Amygdala (tissue), 56 donors: ENCODE measurements at places on chromosomes 7 and 10.

DNA sequence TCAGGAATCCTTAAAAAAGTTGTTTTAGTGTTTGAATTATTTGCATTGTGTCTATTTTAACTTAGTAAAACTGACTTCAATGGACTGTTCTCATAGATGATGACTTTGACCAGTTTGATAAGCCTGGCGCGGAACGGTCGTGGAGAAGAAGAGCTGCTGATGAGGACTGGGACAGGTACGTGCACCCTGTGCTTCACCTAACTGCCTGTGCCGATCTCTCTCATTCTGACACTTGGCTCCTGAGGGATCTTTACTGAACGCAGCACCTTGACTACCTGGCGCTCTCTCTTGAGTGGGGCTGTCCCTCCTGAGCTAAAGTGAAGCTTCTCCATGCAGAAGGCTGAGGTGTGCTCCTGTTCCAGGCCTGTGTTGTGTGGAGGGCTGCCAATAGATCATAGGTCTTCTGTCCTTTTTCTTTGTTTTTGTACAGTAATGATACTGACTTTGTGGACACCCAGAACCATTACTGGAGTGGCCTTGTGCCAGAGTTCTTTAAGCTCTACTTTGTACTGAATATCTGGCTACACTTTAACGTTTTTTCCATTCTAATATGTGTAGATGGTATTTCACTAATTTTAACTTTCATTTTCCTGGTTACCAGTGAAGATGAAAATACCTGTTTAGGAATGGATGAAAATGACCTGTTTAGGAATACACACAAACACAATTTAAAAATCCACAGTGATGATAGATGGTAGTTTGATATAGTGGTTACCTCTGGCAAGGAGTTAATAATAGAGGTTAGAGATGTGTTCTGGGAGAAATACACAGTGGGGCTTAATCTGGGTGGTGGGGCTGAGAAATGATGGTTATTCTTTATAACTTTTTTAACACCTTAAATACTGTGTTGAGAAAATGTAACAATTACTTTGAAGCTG, 20.9 kb downstream of the RBM33 start:
- DNase-seq, result no peak

- DNase-seq, result peak; percentile 24
These were observed 220.3 kb upstream of the STK17A start for GRCh38 chr7:43362652-43363034.

- DNase-seq, result no peak
These were observed 17.0 kb upstream of the TTYH3 start for GRCh38 chr7:2614631-2615330.

DNA sequence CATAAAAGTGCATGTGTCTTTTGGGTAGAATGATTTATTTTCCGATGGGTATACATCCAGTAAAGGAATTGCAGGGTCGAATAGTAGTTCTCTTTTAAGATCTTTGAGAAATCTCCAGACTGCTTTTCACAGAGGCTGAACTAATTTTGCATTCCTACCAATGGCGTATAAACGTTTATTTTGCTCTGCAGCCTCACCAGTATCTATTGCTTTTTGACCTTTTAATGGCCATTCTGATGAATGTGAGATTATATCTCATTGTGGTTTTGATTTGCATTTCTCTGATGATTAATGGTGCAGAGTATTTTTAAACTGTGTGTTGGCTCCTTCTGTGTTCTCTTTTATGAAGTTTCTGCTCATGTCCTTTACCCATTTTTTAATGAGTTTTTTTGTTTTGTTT, 1020.1 kb downstream of the NXPH1 start:
- DNase-seq, result no peak

GRCh38 chr7:80218723-80219122, 84.1 kb downstream of the GNAI1 start:
- DNase-seq, result no peak

GRCh38 chr7:135620980-135621850, 41.1 kb upstream of the STMP1 start:
- DNase-seq, result no peak

DNA sequence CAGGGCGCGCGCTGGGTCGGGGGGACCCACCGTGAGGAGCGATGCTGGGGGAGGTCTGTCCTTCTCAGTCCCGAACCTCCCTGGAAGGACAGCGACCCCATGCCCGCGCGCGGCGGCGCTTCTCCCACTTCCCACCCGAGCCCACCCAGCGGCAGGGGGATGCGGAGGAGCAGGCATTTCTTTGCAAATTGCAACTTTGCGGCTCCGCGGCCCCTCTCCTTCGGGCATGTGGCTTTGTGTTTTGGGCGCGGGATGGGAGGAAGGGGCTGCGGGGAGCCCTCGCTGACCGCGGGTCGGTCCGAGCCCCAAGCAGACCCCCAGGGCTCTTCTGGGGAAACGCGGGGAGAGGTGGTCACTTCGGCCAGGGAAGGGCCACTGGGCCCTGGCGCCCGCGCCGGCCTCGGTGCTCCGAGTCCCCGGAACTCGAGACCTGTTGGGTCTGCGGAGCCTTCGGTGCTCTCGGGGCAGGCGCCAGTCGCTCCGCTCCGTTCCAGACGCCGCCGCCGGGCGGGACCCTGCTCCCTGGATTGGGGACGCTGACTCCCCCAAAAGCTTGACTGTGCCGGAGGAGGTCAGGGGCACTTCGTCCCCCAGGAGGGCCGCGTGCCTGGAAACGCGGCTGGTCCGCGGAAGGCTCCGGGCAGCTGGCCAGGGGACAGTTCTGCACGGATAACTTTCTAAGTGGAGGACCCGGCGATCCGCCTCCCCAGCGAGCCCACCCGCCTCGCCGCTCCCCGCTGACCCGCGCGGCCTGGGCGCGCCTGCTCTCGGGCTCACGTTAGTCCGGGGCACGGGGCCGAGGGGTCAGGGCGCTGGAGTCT, 164.2 kb upstream of the DPP6 start:
- no peak for DNase-seq

DNA sequence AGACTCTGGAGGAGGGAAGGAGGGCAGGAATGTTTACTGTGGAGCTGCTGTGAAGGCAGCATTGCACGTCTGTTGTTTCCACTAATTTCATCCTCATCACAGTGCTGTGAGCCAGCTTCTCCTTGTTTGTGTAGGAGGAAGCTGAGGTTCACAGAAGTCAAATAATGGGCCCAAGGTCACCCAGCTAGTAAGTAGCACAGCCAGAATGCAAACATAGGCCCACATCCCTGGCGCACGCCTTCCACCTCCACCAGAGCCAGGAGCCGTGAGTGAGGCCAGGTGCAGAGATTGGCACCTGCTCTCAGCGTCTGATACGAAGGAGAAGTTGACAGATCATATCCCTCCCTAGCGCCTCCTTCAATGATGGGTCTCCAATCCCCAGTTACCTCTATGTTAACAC, 93.6 kb downstream of the HTR5A start:
- DNase-seq, result no peak

DNA sequence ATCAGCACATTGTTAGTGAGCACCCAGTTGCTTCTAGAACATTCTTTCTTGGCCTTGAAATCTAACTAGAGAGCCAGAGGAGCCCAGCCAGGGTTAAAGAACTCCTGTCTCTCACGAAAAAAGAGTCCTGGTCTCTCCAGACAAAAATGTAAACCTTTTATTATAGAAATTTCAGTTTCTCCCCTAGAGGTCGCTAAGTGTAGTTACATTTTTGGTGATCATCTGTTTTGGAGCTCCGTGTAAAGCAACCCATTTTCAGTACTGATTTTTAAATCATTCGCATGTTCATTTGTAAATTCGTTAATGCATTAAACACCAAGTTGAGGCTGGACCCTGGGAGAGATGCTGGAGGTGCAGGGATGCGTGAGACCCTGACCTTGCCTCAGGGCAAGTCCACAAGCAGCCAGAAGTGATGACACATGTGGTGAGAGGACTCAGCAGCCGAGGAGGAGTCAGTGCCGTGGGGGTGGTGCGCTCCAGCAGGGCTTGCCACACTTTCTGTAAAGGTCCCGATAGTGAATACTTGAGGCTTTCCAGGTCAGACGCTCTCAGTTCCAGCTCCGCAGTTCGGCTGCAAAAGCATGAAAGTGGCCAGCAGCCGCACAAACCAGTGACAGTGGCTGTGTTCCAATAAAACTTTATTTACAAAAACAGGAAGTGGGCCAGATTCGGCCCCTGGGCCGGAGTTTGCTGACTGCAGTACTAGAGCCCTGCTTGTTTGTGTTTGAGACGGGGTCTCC, 578.6 kb upstream of the FOXK1 start:
- no peak for DNase-seq

DNA sequence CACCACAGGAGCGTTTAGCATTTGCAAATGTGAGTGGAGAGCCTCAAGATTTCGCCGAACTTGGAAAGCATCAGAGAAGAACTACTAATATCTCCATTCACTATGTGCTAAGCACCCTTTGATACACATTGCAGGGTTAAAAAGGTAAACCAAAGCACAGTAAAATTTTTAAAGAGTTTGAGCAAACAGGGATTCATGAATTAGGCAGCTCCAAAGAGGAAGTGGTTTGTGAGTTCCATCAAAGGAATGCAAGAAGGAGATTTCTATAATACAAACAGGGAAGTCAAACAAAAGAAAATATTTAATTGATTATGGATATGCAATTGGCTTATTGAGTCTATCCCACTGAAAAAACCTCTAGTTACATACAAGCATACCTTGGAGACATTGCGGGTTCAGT, 81.1 kb upstream of the TMEM72 start:
- no peak for DNase-seq

DNA sequence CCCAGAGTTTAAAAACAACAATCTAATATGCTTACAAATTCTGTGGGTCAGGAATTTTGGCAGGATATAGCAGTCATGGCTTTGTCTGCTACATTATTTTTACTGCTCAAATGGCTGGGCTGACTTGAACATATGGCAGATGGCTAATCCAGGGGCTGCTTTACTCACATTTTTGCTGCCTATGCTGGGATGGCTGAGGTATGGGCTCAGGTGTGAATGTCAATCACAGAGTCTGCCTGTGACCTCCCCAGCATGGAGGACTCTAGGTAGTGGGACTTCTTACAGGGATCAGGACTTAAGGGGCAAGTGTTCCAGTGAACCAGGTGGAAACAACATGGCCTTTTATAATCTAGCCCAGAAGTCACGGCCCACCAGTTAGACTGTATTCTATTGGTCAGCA, 4.4 kb upstream of the FKBP9 start:
- DNase-seq, result no peak

GRCh38 chr10:61478621-61479312, 25.6 kb upstream of the TMEM26 start:
- DNase-seq, result no peak

GRCh38 chr7:12161146-12161545, 49.9 kb upstream of the TMEM106B start:
- no peak for DNase-seq

- no peak for DNase-seq
These were observed 2.8 kb downstream of the CLCN1 start for GRCh38 chr7:143318661-143319060.

DNA sequence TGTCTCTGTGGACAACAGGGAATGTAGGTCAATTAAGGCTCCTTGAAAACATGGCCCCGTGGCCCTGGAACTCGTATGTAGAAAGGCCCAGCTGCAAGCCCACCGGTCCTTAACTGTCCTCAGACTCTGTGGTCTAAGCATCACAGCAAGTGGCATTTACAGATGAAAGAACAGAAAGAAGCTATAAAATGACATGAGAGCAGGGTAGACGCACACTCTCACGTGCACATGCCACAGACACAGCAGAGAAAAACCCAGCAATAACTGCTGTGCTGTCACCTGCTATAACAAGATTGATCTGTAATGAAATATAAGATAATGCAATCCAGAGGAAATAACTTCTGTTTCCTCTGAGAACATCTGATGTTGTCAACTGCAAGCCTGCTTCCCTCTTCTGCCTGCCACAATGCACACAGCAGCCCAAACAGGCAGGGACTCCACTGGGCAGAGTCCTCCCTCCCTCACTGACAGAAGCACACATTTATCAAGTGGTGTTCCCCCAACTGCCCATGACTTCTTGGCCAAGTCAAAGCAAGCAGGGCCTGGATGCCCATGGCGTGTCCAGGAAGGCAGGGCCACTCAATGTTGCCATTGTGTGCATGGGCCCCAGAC, 63.9 kb downstream of the GFRA1 start:
- DNase-seq, result no peak

DNA sequence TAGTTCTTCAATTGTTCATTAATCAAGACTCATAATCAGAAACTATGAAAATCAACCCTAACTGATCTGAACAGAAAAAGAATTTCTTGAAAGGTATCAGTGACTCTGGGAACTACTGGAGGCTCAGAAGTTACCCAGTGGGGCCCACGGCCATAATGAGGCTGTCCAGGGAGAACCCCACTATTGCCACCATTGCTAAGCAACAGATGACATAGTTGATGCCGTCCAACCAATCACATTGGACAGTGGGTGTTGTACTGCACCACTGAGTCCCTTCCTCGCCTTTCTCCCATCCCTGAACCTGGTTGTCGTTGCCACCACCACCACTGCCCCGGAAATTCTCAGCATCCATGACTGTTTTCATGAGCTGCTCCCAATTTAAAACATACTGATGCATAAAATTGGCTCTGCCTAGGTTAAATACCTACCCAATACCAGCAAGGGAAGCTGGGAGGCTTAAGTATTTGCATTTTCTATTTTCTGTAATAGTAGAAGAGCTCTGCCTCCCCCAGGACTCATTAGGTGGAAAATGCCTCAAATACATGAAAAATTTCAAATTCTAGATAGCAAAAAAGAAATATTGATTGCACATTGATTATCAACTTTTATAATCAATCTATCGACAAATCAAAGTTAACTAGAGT, 26.7 kb upstream of the USP6NL start:
- DNase-seq, result no peak

DNA sequence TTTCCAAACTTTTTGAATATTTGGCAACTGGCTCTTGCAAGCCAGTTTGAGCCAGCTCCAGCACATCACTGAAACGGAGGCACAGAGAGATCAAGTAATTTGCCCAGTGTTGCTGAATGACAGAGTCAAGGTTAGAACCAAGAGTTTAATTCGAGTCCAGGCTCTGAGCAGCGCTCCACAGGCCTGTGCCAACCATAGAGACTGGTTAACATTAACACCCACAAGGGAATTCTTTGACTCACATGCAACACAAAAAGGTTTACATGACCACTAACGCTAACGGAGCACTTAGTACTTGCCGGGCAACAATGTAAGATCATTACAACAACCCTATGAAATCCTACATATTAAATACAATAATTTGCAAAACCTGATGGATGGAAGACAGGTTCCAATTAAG, 1.5 kb downstream of the RGS10 start:
- DNase-seq, result no peak

- no peak for DNase-seq
These were observed 523.4 kb upstream of the PFKP start for GRCh38 chr10:2543974-2544373.

GRCh38 chr10:81679291-81679690, 195.7 kb upstream of the NRG3 start:
- DNase-seq, result no peak
